ENCODE measurements at places on chromosomes 5 and 9.

GRCh38 chr5:139482050-139482889 lies at the start of gene STING1:
Gene STING1 (minus strand): TSS chr5:139482758. CDS start chr5:139481704, 1,054 bp downstream.
- DNase-seq: no peak

- no peak for DNase-seq
These were observed 578.9 kb downstream of the CETN3 start for GRCh38 chr5:89830691-89831090.

DNA sequence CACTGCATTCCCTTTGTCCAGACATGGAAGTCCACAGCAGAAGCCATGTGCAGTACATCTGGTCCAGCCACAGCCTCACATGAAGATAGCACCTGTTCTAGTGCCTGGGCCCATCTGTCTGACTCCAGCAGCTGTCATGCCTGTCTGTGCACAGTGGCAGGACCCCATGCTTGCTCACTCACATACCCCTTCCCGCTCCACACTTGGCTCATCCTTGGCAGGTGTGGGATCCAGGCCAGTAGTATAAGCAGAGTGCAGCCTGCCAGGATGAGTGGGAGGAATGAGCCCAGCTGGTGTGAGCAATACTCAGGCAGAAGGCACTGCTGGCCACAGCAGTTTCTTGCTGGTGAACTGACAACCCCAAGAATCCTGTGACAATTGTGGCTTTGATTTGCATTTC lies 168.0 kb downstream of the PRDM9 start:
- DNase-seq: no peak

- DNase-seq: no peak
These were observed 143.3 kb downstream of the TTLL11 start for GRCh38 chr9:121949766-121950165.

DNA sequence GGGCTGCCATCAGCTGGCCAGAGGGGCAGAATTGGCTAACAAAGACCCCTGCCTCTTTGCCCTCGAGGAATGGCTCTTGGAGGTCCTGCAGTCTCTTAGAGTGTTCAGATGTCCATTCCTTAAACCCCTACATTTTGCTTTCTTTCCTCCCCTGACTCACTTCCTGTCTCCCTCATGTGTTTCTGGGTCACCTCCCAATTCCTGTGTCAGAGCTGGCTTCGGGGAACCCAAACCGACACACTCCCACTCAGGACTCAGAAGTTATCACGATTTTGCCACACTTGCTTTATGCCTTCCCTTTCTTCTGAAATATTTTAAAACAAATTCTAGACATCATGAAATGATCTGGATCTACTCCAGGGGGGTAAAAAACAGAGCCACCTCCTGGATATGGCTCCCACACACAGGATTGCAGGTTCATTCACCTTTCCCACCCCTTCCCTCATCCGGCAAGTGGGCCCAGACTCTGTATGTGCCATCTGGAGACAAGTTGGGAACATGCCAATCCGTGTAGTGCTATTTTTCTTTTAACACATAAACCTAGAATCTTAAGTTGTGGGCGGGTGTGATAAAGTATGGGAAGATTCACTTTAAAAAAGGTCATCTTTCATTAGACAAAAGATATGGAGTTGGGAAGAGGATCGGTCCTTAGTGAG lies 145.7 kb downstream of the NXNL2 start:
- DNase-seq: no peak

DNA sequence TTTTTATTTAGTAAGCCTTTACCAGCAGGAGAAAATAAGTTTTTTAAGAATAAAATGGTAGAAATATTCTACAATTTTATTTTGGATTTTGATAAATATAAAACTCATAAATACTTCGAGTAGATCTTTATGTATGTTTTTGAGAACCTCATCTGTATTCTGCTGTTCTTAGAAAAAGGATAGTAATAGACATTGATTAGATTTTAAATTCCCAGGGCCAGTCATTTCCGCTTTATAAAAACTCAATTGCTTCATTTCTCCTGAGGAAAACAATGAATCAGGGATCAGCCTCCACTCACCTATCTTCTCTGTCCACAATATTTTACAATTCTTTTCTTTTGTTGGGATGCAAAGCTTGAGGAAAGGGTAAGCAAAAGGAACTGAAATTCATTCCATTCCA lies 1983.5 kb upstream of the C9orf72 start:
- DNase-seq: no peak

DNA sequence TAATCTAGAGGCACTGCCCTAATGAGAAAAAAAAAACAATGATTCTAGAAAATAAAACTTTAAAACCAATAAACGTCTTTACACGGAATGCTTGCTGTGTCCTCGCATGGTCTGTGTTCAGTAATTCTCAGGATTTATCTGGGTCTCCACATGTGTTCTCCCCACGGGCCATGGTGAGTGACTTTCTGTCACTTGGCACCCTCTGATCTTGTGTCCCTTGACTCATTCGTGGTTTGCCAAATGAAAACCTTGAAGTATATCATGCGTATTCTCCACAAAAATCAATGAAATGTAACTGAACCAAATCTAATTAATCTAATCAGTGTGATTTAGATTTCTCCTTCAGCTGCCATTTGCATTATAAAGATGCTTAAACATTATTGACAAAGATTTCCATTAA lies 48.0 kb downstream of the UBE2QL1 start:
- no peak for DNase-seq

DNA sequence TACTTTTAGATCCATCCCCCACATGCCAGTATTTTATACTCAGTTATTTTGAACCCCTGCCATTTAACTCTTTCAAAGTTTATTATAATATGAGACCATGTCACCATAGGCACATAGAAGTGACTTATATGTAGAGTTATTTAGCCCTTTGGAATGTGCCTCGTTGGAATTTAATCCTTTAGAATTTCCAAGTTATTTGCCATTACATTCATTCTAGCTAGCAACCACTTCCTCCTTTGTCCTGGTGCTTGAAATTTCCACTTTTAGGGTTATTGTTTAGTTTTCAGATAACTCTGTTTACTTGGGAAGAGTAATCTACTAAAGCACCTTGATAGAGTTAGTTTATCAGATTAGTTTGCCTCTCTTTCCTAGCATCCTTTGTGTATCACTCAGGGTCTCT lies 82.8 kb upstream of the TLE1 start:
- no peak for DNase-seq

DNA sequence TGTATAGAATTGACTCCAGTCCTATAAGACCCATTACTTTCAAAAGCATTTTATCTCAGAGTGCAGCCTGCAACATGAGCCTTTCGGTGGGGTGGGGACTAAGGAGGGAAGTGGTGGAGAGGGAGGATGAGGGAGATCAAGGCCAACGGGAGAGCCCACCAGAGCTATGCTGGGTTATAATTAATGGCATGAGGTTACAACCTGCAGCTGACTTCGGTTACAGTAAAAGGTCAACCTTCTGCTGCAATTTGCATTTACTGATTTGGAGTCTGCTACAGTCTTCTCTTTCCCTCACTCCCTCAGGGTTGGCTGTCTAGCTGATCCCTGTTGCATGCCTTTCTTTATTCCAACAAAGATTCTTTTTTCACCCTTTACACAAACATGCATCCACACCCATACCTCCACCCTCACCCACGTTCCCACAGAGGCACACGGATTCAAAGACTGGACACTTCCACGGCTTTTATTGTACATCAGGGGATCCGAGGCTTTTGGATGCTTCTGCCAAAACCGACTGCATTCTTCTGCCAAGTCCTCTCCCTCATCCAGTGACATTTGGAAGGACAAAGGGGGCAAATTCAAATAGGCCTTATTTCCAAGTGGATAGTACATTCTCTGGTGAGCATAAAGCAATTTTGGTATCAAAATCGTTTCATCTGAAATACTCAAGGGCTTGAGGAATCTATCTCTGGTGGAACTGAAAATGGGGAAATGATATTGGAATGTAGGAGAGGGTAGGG lies 381.2 kb downstream of the NFIB start:
- no peak for DNase-seq

DNA sequence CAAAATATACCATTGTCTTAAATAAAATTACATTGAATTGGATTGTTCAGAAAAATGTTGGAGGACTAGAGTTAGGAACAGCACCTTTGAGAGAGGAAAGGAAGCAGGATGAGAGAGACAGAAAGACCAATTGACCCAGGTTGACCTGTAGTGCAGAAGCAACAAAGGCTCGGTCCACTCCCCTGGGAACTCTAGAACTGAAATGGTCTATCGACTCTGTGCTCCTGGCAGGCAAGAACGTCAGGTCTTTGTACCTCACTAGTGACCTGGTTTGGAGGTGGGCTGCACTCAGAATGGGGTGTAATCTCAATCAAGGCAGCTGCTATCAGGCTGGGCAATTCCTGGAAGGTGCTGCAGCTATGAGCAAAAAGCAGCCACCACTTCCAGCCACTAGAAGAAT lies 110.8 kb downstream of the FAM174A start:
- DNase-seq: no peak

- DNase-seq: no peak
These were observed 169.0 kb downstream of the CDH6 start for GRCh38 chr5:31362529-31362900.

GRCh38 chr9:33193818-33194217 lies 26.7 kb upstream of the B4GALT1 start:
- DNase-seq: no peak
